Stimulated activated CD4-positive, alpha-beta T cell treated with anti-CD3 and anti-CD28 coated beads, Interleukin-1b, Interleukin-23, amount 100 ng/mL, for 1 hour (primary cell): ENCODE measurements at places on chromosomes 5 and 9.

- no peak for DNase-seq
Measured at GRCh38 chr5:73263001-73263710, 90.2 kb downstream of the TMEM174 start.

GRCh38 chr5:172442592-172442991 lies 11.7 kb downstream of the SH3PXD2B start:
- no peak for DNase-seq

- no peak for DNase-seq
Measured at GRCh38 chr9:117644932-117645636, 59.1 kb upstream of the TLR4 start.

- DNase-seq: no peak
Measured at GRCh38 chr5:68074048-68074632, 141.4 kb upstream of the PIK3R1 start.

- DNase-seq: no peak
Measured at GRCh38 chr5:54990841-54991258, 5.5 kb upstream of the ESM1 start.

- DNase-seq: no peak
Measured at GRCh38 chr5:56361398-56361797, 128.3 kb upstream of the ANKRD55 start.

- DNase-seq: no peak
Measured at GRCh38 chr5:83095957-83096539, 18.7 kb downstream of the XRCC4 start.

GRCh38 chr5:64505769-64506566 lies at the start of gene RGS7BP:
RGS7BP (plus strand) TSS chr5:64506015; CDS start chr5:64506625, 610 bp downstream.
- no peak for DNase-seq

GRCh38 chr5:68385936-68386335 lies 170.4 kb downstream of the PIK3R1 start:
- no peak for DNase-seq

GRCh38 chr5:39518516-39518915 lies 93.7 kb upstream of the DAB2 start:
- DNase-seq: no peak

DNA sequence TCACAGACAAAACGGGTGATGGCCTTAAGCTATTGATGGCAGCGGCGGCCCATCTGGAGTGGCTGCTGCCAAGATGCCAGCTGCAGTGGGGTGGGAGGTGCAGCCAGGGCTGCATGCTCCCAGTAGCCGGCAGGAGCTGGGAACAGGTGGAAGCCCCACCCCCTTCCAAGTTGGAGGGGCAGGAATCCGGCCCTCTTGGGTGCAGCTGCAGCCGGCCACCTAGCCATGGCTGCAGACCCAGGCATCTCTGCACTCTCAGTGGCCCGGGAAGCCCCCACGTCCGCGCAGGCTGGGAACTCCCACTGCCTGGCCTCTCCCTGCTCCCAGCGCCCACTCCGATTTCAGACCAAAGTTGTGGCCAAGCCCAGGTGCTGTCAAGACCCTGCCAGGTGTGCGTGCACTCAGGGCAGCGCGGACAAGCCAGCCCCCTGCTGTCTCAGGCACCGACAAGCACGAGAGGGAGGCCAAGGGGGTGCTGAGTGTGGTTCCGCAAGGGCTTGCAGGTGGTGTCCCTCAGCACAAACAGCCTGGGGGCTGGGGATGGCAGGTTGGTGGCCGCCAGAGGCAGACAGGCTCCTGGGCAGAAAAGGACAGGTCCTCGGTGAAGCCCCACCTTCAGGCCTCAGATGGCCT lies 115.1 kb upstream of the TSLP start:
- DNase-seq: no peak
